ENCODE measurements at places on chromosomes 2 and 18.

- no peak for DNase-seq
Measured at GRCh38 chr18:55861266-55861665, 273.3 kb upstream of the TCF4 start.

DNA sequence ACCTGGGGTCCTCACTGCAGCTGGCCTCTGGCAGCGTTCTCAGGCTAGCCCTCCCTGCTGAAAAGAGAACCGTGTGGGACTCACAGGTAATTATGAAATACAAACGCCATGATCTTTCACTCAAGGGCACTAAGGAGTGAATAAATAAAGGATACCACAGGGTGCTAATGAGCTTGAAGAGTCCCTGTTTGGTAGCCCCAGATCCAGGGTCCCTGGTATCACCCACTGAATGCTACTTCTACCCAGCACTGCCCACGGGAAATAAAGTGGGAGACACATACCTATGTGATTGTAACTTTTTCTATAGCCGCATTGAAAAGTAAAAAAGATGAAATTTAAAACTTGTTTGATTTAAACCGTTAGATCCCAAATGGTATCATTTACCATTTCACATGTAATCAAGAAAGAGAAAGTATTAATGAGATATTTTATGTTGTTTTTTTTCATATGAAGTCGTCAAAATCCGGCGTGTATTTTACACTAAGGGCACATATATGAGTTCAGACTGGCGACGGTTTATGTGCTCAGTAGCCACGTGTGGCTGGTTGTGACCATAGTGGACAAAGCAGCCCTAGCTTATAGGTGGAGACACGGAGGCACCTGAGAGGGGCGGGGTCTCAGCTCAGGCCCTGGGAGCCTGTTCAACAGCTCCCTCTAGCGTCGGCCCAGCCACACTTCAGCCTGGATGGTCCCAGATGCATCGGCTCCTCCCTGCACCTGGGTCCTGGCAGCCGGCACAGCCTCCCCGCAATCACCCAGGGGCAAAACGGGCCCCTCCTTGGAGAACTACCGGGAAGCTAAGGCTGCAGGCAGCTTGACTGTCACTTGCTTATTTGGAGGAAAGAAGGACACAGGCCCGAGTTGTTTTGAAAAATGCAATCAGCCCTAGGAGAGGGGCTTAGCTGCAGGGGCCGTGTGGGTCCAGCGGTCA, 39.2 kb downstream of the ODC1 start:
- peak; percentile 64 for DNase-seq

- DNase-seq, result no peak
Measured at GRCh38 chr2:23393722-23394121, 8.7 kb downstream of the KLHL29 start.

- DNase-seq, result no peak
Measured at GRCh38 chr2:197978971-197979370, 174.6 kb downstream of the PLCL1 start.

DNA sequence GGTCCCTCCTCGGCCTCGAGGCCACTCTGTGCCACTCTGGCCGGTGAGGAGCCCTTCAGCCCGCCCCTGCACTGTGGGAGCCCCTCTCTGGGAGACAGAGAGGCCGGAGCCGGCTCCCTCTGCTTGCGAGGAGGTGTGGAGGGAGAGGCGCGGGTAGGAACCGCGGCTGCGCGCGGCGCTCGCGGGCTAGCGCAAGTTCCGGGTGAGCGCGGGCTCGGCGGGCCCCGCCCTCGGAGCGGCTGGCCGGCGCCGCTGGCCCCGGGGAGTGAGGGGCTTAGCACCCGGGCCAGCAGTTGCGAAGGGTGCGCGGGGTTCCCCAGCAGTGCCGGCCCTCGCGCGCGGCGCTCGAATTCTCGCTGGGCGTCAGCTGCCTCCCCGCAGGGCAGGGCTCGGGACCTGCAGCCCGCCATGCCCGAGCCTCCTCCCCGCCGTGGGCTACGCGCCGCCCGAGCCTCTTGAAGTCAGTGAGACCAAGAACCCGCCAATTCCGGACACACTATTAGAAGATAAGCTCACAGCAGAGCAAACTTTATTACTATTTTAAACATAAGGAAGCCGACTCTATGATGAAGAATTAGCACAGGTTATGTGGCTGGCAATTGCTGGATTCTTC, 825.8 kb upstream of the FANCL start:
- no peak for DNase-seq

DNA sequence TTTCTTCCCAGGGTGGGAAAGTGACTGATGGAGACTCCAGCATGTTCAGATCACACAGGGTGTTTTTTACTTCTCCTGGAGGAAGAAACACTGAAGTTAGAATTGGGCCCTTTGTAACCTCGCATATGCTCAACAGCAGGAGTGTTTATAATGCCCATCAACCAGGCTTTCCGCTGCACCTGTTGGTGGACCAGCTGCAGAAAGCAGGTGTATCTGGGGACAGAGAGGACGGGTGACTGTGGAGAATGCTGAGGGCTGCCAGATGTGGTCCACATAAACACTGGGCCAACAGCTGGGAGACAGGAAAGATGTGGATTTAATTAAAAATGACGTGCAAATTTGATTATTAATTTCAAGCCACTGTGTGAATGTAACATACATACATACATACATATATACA, 335.5 kb upstream of the SPRED2 start:
- DNase-seq, result no peak

DNA sequence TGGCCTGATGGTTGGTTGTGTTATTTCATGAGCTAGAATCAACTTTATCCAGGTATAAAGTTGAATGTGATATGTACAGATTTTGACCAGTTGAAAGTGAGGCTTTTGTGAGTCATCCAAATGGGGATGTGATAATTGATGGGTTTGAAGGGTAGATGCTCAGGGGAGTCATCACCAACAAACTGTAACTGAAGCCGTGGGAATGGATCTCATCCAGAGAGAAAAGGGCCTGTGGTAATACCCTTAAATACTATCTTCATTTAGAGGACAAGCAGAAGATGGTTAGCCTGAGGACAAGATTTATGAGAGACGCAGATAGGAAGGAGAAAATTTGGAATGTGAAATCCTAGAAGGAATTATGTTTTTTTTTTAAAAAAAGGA, 90.5 kb upstream of the MYO3B start:
- no peak for DNase-seq

GRCh38 chr18:57445488-57446319, 10.5 kb downstream of the ONECUT2 start:
- DNase-seq, result no peak

DNA sequence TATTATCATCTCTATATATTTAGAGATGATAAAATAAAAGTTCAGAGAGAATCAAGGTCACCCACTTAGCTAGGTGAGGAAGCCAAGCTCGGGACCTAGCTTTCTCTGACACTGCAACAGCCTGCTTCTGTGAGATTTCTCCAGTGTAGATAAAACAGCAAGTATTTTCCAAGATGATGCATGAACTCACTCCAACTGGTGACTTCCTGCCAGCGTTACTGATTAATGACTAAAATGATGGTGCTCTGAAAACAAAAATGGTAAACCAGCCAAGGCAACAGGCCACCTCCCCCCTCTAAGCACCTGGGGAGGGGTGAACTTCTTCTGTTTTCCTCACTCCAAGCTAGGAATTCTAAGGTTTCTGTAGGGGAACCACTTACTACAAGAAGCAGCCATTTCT, 510.2 kb upstream of the ID2 start:
- DNase-seq, result no peak

- DNase-seq, result no peak
Measured at GRCh38 chr2:170434900-170435621, 257.1 kb downstream of the MYO3B start.

Measured in stimulated activated CD8-positive, alpha-beta memory T cell treated with anti-CD3 and anti-CD28 coated beads, Interleukin-4, amount 100 ng/mL, for 24 hours (primary cell).